RWPE1 (cell line): ENCODE measurements at places on chromosomes 3 and 15.
A peak's percentile ranks its signal among the peaks of the same experiment; 100 is the strongest.

DNA sequence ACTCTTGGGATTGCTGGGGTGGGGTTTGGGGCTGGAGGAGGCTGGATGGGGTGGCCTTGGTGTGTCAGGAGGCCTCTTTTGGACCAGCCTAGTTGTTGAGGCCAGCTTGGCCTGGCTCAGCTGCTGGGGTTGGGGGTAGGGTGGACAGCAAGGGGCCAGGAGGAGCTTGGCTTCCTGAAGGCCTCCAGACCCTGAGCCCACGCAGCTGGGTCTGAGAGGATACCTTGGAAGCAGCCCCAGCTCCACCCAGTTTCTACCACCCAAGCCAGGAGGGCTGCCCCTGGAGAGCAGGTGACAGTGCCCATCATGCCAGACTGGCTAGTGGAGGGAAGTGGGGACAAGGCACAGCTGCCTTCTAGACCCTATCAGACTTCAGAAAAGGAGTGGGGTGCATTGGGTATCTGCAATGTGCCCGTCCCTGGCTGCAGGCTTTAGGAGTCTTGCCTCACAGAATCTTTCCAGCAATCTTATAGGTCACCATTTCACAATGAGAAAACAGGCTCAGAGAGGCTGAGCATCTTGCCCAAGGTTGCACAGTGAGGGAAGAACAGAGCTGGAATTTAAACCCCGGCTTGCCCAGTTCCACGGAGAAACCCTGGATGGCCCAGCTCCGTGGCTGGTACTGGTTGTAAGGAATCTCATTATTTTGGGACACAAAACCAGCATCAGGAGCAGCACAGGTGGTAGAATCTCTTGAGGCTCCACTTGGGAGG, 83.0 kb downstream of the LINGO1 start:
- DNase-seq: no peak

DNA sequence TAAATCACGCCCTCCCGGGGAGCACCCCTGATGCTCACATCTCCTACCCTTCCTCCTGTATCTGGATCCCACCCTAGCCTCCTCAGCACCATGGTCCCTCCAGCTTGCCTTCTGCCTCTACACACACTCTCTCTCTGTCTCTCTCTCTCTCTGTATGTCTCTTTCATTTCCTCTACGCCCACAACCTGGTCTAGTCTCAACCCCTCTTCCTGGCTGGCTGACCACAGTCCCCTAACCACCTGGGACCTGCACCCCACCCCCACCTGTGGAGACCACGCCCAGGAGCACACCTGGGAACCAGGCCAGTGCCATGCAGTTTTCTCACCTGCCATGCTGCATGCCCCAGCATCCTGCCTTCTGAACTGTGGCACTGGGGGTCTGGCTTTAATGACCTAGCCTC, 4.0 kb upstream of the CFAP100 start:
- no peak for DNase-seq

GRCh38 chr3:69569520-69569919, 169.7 kb upstream of the MITF start:
- no peak for DNase-seq

- no peak for DNase-seq
Observed at GRCh38 chr15:51223771-51224229, 114.6 kb downstream of the CYP19A1 start.

DNA sequence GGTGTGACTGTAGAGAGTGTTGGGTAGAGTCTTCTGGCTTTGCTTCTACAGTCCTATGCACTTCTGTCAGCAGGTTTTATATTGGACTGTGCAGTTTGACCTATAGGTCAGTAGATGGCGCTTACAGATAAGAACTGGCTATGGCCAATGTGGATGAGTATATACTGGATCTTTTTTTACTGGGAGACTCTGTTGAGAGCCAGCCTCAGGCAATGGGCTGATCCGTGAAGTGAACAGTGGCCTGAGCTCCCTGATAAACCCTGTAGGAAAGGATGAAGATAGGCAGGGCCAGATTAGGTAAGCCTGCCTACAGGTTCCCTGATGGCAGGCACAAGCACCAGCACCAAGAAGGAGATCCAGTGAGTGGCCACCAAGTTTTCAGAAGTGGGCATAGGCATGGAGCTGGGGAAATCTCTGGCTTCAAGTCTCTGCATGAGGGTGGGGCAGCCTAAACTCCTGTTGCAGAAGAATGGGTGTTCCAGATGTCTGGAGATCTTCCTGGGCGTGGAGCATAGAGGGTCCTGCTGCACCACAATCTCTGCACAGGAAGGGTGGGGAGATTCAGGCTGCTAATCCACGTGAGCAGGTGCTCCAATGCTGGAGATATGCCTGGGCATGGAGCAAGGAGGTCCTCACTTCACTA, 326.0 kb upstream of the SGO1 start:
- peak; percentile 4 for DNase-seq

- DNase-seq: no peak
Observed at GRCh38 chr15:74954515-74954914, 2.1 kb downstream of the RPP25 start.

DNA sequence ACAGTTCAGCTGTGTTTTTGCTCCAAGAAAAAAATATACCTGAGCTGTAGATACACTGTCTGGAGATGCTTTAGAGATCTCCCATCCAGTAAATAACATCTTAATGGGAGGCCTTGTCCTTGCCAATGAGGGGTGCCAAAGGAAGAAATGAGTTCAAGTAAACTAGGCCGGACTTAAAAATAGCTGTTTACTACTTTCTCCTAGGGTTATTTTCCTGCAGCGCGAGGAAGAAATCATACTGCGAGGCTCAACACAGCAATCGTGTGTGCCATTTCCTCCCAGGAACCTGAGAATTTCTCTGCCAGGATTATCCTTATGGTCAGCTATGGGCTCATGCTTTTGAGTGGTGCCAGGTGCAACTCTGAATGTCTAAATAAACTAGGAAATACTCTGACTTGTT, 71.9 kb downstream of the CMTM8 start:
- no peak for DNase-seq

- no peak for DNase-seq
Observed at GRCh38 chr3:108333961-108334360, 37.6 kb downstream of the HHLA2 start.

- no peak for DNase-seq
Observed at GRCh38 chr3:150346981-150347863, 60.9 kb upstream of the TSC22D2 start.

- DNase-seq: no peak
Observed at GRCh38 chr3:37901721-37902120, 40.0 kb downstream of the CTDSPL start.

DNA sequence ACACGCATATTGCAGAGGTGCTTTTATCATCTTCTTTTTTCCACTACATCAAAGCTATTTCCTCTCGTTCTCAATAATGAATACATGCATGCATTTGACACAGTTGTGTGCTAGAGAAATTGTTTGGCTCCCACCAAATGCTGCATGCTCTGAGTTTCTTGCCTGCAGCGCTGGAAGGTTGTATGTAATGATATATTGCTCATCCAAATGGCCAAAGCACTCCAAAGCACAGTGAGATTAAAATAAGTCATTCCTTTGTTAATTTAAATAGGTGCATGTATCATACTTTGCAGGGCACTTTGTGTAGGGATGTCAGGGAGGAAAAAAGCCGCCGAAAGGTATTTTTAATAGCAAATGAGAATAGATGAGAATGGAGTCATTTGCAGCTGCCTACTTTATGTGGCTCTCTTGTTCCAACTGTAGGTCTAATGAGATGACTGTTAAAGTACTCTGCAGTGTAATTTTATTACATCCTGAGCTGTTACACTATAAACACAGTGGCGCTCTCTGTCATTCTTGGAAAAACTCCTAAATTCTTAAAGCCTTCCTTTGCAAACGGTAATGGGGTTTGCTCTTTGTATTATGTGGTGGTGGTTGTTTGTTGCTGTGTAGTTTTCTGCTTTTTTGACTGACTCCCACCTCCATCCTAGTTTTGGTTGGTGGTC, 56.9 kb upstream of the SKOR1 start:
- no peak for DNase-seq

DNA sequence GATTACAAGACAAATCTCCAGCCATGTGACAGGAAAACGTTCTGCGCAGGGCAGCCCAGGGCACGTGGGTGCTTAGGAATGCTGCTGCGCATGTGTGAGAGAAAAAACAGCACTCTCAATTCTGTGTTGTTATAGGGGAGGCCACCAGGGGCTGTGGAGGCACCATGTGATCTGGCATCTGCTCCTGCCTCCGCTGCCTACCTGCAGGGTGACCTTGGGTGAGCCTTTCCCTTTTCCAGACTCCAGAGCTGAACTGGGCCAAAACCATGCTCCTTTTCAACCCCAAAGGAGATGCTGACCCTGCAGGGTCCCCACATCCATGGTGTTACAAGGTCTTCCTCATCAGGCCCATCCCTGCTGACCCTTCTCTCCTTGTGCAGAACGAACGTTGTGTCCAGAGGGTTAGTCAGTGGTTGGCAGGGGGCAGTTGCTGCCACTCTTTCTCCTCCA, 81.5 kb upstream of the RASGRF1 start:
- no peak for DNase-seq

DNA sequence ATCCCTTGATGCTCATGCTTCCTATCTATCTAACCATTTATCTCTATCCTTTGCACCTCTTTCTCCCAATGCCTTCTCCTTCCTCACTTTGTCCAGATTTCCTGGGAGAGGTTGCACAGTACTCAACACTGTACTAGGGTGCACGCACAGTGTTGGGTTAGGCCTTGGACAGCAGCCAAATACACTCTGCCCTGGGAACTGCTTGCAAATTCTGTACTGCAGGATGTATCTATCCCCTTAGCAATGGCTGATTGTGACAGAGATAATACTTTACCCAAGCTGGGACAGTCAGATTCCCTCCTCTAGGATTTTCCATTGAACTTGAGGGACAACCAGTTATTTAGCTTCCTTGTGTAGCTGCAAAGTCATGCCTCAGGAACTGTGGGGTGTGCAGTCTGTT, 113.3 kb downstream of the IL20RB start:
- DNase-seq: no peak

- DNase-seq: no peak
Observed at GRCh38 chr15:70113304-70113700, 15.6 kb upstream of the TLE3 start.

DNA sequence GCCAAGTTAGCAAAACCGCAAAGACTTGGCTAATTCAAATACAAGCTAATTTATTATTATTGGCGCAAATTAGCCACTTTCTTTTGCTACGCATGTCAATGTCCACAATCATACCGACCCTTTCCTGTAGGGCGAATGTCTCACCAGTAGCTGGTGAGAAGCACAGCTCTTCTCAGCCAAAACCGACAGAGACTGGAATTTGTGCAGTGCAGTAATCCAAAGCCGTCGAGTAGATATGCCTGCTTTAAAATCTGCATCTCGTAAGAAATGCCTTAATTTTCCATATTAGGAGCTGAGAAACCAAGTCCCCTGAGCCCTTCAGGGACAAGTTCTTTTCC, 614 bp upstream of the MINDY2 start:
- peak; percentile 41 for DNase-seq
